Activated naive CD8-positive, alpha-beta T cell treated with anti-CD3 and anti-CD28 coated beads for 36 hours (primary cell): ENCODE measurements at places on chromosomes 12 and 14. TPM values are rescaled to one million over a fixed set of nuclear protein-coding genes. Genes with fewer than 3 reads are reported as not detected.

The PZP gene
- not detected for total RNA-seq

The LGR5 gene
- not detected for total RNA-seq

The COPS7A gene
- 37.1 TPM for total RNA-seq

The MRPL52 gene
- total RNA-seq: 154 TPM

The BDKRB2 gene
- not detected for total RNA-seq

The GSG1 gene
- total RNA-seq: not detected

The C12orf60 gene
- 2.8 TPM for total RNA-seq

The IRAK3 gene
- total RNA-seq: 0.33 TPM

The BRAP gene
- total RNA-seq: 23.0 TPM

The JPH4 gene
- 0.74 TPM for total RNA-seq

The TMBIM4 gene
- 38.8 TPM for total RNA-seq

The IGF1 gene
- total RNA-seq: 2.3 TPM

The TC2N gene
- 16.7 TPM for total RNA-seq

The IFNG gene
- 39.7 TPM for total RNA-seq

The CPM gene
- total RNA-seq: 8.0 TPM
